Bronchial epithelial cell (primary cell): ENCODE measurements at places on chromosomes 16 and 17. TPM values are rescaled to one million over a fixed set of nuclear protein-coding genes. Genes with fewer than 3 reads are reported as not detected.
A peak's percentile ranks its signal among the peaks of the same experiment; 100 is the strongest.

GRCh38 chr16:24879684-24880083, 33.9 kb downstream of the SLC5A11 start:
- DNase-seq: no peak

NXPH3 gene
- not detected in 2 replicates for total RNA-seq

SECTM1 gene
- 1.3 and 3.7 TPM in 2 replicates for total RNA-seq

GRCh38 chr16:19116711-19117449, 3.1 kb downstream of the ITPRIPL2 start:
- peak; percentile 76 for DNase-seq

DNA sequence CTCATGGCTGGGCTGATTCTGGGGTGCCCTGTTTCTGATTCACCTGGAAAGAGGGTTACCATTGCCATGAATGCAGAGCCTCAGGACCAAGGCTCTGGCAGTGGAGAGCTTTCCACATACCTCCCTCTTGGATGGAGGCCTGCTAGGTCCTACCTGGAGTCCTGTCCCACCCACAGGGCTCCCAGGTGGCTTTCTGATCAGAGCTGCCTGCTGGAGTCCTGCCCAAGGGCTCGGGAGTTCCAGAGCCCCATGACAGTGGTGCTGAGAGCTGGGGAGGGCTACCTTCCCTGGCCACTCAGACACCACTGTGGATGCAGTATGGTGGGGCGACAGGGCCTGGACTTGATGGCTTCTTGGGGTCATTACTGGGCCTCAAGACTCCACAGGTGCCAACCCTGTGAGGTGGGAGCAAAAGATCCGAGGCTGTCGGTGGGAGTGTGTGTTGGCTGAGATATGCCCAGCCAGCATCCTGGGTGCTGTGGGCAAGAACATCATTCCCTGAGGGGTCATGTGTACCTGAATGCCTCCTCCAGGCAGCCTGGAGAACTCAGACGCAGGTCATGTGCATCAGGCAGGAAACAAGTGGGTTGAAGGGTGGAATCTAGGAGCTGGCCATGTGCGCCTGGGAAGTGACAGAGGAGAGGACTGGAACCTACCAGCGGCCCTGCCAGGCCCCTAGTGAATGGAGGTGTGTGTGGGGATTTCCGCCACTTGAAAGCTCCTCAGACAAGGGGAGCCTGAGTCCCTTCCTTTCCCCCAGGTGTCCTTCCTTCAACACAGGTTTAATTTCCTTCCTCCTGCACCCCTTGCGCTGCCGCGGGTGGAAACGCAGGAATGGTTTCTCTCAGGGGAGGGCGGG, 2.3 kb upstream of the WNT3 start:
- DNase-seq: no peak
